ENCODE measurements at places on chromosomes 3 and 15.

- DNase-seq, result no peak
Measured at GRCh38 chr3:151230646-151231045, 27.6 kb upstream of the GPR171 start.

- no peak for DNase-seq
Measured at GRCh38 chr3:151321526-151321925, 4.9 kb upstream of the GPR87 start.

DNA sequence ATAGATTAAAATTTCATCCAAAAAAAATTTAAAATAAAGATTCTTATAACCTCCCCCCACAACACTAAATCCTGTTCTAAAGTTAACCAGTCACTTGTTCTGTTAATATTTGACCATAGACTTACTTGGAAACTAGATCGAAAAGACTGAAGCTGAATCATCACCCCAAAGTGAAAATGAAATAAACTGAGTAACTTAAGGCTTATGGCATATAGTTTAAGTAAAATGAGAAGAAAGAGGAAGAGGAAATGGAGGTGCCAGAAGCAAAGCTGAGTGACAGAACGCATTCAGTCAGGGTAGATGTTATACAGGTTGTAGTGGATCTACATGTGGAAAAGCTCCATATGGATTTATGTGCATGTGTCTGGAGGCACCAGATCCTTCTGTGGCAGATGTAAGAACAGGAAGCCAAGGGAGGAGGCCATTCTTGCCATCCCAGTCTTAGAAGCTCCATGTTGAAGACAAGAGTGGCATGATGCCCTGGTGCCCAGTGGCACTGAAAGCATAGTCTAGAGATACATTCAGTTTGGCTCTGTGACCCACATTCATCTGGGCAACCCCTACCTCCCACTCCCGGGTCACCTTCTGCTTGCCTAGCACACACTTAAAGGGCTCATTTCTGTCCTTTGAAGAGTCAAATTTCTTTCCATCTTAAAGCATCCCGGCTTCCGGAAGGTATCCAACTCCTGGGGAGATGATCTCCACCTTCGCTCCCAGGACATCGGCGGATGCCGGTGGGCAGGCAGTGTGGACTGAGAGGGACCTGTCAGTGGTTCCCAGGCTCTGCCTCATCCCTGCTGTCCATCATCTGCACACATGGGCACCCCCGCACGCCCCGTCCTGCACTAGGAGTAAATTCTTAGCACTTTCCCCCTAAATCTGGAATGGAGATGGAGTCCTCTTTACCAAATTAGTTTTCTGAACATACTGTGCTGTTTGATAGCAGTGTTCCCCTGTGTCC, 90.8 kb downstream of the NEO1 start:
- DNase-seq, result no peak

GRCh38 chr3:65145680-65146079, 457.9 kb upstream of the ADAMTS9 start:
- no peak for DNase-seq

- DNase-seq, result no peak
Measured at GRCh38 chr3:187996609-187997008, 157.3 kb upstream of the LPP start.

- DNase-seq, result no peak
Measured at GRCh38 chr15:51075826-51076523, 18.7 kb downstream of the TNFAIP8L3 start.

Data from choroid plexus epithelial cell (primary cell).